ENCODE measurements at places on chromosomes 7 and 10.

GRCh38 chr10:32887481-32887880 lies 70.5 kb downstream of the ITGB1 start:
- no peak for DNase-seq

DNA sequence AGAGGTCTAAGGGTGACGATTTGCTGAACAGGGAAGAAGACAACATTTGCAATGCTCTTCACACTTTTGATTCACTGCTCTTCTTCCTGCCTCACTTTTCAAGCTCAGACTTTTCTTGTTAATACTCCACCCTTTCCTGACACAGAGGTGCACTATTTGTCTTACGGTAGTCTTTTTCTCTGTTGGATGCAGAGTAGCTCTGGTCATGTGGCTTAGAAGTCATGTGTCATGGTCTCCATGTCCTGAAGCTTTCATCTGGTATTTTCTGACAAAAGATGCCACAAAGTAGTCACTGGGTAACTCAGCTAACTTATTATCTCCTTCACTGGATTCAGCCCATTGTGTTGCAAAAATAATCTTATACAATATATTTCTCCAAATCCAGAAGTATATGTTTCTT lies 149.1 kb downstream of the TFEC start:
- no peak for DNase-seq

DNA sequence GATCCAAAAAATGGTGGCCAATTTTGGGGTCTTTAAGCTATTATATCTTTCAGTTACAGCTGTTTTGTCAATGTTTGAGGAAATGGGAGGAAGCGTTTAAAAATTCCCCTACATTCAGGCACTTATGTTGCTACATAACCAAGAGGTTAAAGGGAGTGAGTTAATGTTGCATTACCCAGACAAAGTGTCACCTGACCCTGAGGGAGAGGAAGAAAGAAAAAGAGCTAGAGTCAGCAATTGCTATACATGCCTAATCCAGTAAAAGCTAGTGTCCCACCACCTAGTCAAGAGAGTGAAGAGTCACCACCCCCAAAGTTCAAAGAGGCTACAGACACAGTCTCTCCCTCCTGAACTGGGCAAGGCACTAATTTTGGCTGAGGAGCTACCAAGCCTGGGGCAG lies 69.5 kb upstream of the ZNF92 start:
- no peak for DNase-seq

DNA sequence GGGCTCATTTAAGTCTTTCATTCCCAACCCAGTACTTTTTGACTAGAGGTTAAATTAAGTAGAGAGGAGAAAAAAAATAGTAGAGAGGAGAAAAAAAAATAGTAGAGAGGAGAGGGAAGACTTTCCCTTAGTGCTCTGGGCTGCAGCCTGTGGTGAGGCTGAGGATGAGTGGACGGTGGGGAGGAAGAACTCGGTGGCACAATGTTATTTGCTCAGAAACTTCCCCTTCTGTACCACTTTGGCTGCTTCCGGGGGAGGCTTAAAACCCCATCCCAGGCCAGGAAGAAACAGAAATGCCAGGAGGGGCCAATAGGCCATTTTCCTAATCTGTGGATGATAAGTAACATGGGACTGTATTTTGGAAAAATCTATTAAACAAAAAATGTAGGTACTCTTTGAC lies 14.6 kb upstream of the MLXIPL start:
- no peak for DNase-seq

DNA sequence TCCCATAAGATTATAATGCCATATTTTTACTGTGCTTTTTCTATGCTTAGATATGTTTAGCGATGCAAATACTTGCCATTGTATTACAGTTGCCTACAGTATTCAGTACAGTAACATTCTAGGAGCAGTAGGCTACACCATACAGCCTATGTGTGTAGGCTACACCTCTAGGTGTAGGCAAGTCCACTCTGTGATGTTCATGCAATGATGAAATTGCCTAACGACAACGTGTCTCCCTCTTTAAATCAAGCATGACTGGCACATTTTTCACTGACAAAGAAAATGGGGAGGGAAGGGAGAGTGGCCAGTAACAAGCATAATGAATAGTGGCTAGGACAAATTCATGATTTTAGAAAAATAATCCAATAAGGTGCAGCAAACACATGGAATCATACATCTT lies 1.7 kb downstream of the NCAPG2 start:
- no peak for DNase-seq

DNA sequence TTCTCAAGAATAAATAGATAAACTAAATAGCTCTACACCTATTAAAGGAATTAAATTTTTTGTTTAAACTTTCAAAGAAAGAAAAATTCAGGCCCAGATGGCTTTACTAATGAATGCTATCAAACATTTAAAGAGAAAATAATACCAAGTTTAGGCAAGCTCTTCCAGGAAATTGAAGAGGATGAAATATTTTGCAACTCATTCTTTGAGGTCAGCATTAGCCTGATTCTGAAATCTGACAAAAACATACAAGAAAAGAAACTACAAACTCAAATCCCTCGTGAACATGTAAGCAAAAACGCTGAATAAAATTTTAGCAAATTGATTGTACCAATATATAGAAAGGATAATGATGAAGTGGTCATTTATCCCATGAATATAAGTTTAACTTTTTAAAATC lies 93.4 kb downstream of the RTKN2 start:
- no peak for DNase-seq

DNA sequence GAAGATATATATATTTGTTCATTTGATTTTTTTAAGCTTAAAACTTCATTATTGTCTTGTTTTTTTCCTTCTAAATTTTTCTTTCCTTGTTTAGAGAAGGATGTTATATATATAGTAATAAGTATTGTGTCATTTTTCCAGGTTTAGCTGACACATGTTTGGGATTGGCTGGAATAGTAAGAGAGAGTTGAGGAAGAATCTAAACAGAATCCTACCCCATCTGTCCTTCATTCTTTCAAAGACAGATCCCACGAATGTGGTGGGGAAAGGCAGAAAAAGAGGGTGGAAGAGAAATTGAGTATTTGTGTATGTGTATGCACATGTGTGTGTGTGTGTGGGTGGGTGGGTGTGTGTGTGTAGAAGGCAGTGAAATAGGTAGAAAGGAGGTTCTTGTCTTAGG lies 132.4 kb downstream of the SVIL start:
- no peak for DNase-seq

- no peak for DNase-seq
Measured at GRCh38 chr7:135965602-135966001, 11.6 kb downstream of the MTPN start.

DNA sequence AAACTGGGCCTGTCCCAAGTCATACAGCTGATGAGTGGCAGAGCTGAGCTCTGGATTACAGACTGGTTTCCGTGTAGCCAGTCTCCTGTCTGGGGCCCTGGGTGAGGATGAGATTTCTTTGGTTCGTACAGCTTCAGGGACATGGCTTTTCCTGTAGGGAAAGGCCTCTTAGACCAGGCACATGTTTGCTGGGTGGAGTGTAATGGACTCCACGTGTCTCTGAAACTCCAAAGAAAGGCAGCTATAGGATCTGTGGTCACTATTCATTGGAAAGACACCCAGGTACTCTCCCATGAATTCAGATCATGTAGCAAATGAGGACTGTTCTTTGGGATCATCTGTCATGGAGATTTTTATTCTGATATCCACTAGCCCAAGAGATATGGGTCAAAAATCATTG lies 2.4 kb downstream of the HABP2 start:
- DNase-seq = no peak

DNA sequence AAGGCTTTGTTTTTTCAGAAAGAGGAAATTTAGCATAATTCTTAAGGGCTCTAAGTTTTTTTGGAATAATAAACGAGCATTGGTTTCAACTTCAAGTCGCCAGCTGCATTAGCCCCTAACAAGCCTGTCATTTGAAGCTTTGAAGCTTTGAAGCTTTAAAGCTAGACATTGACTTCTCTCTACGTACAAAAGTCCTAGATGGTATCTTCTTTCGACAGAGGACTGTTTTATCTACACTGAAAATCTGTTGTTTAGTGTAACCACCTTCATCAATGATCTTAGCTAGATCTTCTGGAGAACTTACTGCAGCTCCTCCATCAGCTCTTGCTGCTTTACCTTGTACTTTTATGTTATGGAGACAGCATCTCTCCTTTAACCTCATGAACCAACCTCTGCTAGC lies 79.6 kb upstream of the TMEM72 start:
- no peak for DNase-seq

GRCh38 chr10:66842371-66842770 lies 83.5 kb upstream of the LRRTM3 start:
- no peak for DNase-seq

DNA sequence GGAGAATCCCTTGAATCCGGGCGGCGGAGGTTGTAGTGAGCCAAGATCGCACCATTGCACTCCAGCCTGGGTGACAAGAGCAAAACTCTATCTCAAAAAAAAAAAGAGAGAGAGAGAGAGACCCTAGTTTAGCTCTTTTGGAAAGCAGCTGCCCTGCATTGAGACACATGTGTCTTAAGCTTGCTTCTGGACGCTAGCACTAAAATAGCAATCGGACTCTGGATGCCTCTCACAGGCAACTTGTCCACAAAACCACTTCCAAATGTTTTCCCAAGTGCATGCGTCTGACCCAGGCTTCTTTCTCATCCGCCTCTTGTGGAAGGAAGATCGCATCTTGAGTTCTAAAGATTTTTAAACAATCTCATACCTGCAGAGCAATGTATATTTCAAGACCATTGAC lies 182.7 kb downstream of the CUX1 start:
- DNase-seq = no peak

- no peak for DNase-seq
Measured at GRCh38 chr7:37287131-37287855, 161.4 kb downstream of the ELMO1 start.

DNA sequence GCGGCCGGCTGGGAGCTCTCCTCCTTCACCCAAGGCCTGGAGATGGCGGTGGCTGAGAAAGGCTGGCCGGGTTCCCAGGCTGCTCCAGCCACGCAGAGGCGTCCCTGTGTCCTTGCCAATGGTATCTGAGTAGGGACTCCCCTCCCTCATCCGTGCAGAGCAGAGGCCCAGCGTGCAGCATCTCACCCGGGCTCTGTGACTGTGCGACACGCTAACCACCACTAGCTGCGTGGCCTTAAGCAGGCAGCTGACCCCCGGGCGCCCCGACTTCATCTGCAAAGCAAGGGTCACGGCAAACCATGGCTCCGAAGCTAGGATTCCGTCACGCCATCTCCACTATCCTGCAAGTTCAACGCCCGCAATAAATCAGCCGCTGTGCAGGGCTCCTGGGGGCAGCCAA lies 47.2 kb upstream of the TNRC18 start:
- DNase-seq = no peak

- peak; percentile 69 for DNase-seq
Measured at GRCh38 chr7:64876792-64877713, 26.0 kb upstream of the ZNF273 start.

GRCh38 chr10:100345570-100346330 lies 1.3 kb upstream of the SCD start:
- DNase-seq = no peak

- no peak for DNase-seq
Measured at GRCh38 chr7:73341877-73342276, 13.9 kb downstream of the FKBP6 start.

DNA sequence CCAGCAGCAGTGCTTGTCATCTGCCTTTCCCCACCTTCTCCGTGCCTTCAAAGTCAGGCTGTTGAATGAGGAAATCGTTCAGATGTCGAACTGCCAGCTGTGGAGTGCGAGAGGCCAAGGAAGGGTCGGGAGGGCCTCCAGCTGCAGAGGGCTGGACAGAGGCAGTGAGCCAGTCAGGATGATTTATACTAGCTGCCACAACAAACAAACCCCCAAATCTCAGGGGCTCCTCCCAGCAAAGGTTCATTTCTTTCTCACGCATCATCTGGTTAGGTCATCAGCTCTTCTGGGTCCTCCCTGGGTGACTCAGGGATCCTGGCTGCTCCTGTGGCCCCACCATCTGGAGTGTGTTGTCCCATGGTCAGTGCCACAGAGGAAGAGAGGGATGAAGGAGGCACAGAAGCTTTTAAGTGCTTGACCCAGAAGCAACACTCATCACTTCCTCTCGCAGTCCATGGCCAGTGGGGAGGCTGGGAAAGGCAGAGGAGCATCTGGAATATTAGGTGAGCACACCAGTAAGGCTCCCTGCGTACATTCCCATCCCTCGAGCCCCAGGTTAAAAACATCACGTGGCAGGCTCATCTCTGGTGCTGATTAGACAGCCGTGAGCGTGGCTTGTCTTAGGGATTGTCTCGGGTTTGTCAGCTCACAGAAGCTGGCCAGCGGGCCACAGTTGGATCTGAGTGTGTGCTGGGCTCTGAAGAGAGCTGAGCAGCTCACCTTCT lies 140.7 kb downstream of the RGS10 start:
- no peak for DNase-seq

DNA sequence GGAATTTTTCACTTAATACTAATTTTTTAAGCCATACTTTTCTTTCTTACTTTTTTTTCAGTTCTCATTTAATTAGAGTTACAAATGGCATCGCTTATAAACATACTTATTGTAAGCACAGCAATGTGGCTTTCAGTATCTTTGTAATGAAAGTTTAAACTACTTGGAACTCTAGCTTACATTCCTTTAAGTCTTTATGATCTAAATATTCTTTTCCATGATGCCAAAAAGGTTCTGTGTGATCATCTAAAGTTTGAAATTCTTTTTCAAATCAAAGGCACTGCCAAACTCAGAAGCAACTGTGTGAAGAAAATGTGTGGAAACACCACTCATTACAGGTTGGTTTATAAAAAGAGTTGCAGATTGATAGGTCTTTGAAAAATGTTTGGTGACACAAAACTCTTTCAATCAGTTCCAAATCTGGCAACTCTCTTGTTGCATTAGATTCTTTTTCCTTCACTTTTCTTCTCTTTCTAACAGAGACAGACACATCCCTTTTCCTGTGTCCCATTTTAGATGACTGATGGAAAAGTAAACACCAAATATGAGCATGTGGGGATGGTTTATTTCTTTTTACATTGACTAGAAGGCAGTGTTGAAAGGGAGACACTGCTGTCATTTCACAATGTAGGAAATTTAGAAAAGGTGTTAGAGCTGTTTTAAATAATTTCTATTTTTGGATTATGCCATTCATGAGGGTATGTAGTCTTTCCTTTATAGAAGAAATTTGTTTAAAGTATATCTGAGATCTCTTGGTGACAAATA lies 392.3 kb downstream of the SUGCT start:
- DNase-seq = no peak

DNA sequence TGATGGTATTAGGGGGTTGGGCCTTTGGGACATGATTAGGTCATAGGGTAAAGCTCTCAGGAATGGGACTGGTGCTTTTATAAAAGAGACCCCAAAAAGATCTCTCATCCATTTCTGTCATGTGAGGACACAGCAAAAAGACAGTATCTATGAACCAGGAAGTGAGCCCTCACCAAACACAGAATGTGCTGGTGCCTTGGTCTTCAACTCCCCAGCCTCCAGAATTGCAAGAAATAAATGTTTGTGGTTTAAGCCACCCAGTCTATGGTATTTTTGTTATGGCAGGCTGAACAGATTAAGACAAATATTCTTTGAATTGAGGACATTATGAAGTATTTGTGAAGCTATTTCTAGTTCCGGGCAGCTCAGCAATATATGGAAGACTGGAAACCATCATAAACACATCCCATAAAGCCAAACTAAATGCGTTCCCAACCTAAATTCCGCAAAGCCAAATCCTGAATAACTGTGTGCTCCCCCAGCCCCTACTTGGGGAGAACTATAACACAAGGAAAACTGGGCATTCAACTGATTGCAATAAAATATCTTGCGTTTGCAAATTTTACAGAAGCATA lies 153.7 kb downstream of the GALNT17 start:
- no peak for DNase-seq

GRCh38 chr10:7070950-7071349 lies 339.9 kb downstream of the SFMBT2 start:
- no peak for DNase-seq

- no peak for DNase-seq
Measured at GRCh38 chr10:79181698-79182521, 113.1 kb downstream of the ZMIZ1 start.

- no peak for DNase-seq
Measured at GRCh38 chr10:73635781-73636180, 5.5 kb downstream of the MYOZ1 start.
